Fibroblast of the aortic adventitia (primary cell): ENCODE measurements at places on chromosomes 6 and 20. TPM values are rescaled to one million over a fixed set of nuclear protein-coding genes. Genes with fewer than 3 reads are reported as not detected.

The SLC13A3 gene
- total RNA-seq: 3.0 and 4.2 TPM in 2 replicates

The ENPP4 gene
- total RNA-seq: 0.99 and 6.1 TPM in 2 replicates

The CFAP206 gene
- 0.27 and 0.90 TPM in 2 replicates for total RNA-seq

The LZTS3 gene
- total RNA-seq: 3.6 and 11.6 TPM in 2 replicates

The FAM83D gene
- total RNA-seq: 2.2 and 16.7 TPM in 2 replicates

The GPLD1 gene
- 0.27 and 0.41 TPM in 2 replicates for total RNA-seq

The OOEP gene
- not detected in 2 replicates for total RNA-seq

The SLC35F1 gene
- not detected in 2 replicates for total RNA-seq

The TAGAP gene
- total RNA-seq: not detected in 2 replicates

The ABHD16B gene
- total RNA-seq: not detected in 2 replicates

The TNFRSF6B gene
- total RNA-seq: 0.36 TPM in 1 of 2 replicates, not detected in the other

The PHACTR3 gene
- total RNA-seq: not detected in 2 replicates

The TCP11 gene
- 0.36 TPM in 1 of 2 replicates, not detected in the other for total RNA-seq

The OR12D3 gene
- not detected in 2 replicates for total RNA-seq

The DTNBP1 gene
- total RNA-seq: 5.8 and 6.9 TPM in 2 replicates

The ASXL1 gene
- 57.4 and 85.9 TPM in 2 replicates for total RNA-seq

The CLPSL1 gene
- not detected in 2 replicates for total RNA-seq

The FNDC1 gene
- 0.16 and 1.6 TPM in 2 replicates for total RNA-seq

The DCBLD1 gene
- 6.7 and 27.4 TPM in 2 replicates for total RNA-seq

The LGSN gene
- not detected in 2 replicates for total RNA-seq

The BHLHE23 gene
- not detected in 2 replicates for total RNA-seq
